ENCODE measurements at places on chromosomes 3 and 15.

GRCh38 chr3:179819379-179819778 lies 166.5 kb downstream of the USP13 start:
- ATAC-seq: no peak

DNA sequence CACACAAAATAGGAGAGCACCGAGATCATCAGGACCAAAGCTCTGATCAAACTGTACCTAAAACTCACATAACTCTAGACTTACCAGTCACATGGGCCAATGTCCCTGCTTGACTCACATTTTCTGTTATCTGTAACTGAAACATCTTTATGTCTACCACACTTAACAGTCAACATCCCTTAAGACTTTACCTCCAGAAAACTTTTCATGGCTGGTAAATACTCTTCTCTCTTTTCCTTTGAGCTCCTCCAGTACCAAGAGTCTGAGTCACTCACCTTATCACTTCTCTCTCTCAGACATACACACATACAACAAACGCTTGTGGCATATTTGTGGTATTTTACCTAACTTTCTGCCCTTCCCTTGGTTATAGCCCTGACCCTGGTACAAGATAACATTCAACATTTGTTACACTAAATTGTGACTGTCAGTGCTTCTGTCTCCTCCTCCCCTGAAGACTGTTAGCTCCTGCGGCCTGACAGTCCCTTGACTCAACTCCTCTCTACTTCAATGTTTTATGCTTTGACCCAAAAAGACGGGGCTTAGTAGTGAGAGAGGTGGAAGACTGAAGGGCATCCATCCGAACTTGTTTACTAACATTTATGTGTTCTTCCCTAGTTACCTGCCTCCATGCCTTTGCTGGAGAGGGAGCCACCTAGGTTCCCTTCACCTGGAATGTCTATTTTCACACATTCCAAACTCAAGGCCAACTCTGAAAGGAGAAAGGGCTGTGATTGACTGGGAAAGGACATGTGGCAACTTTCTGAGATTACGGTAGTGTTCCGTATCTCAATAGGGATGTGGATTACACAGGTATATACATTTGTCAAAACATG lies 3.7 kb upstream of the EFHB start:
- ATAC-seq: no peak

- ATAC-seq: no peak
Observed at GRCh38 chr3:87436781-87437543, 160.6 kb upstream of the POU1F1 start.

DNA sequence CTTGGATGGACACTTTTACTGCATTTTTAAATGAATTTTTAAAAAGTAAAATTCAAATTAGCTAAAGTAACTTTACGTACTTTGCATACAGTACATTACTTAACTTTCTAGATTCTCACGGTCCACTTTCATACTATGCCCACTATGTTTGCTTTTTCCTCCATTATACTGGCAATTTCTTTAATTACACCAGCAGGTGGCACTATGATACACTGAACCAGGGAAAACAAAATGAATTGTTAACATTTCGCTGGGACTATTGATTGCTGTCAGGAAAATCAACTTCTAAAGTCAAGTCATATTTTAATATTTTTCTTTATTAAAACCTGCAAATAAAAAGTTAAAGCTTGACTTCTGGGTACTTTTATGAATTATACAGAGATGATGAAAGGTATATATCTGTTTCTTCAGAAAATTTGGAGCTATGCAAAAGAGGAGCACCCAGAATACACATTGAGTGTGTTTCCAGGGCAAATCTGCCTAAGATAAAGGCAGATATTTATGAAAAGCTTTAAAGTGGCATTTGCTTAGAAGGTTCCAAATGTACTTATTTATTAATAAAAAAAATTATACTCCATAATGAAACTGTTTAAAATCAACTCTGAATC lies 21.8 kb upstream of the POU1F1 start:
- ATAC-seq: no peak

GRCh38 chr3:78838362-78838761 lies 929.4 kb downstream of the ROBO1 start:
- no peak for ATAC-seq

- ATAC-seq: no peak
Observed at GRCh38 chr3:99678896-99679295, 40.5 kb downstream of the COL8A1 start.

- ATAC-seq: peak; percentile 75
Observed at GRCh38 chr3:37608061-37608702, 253.5 kb upstream of the CTDSPL start.
